ENCODE measurements at places on chromosomes 16 and 17.

DNA sequence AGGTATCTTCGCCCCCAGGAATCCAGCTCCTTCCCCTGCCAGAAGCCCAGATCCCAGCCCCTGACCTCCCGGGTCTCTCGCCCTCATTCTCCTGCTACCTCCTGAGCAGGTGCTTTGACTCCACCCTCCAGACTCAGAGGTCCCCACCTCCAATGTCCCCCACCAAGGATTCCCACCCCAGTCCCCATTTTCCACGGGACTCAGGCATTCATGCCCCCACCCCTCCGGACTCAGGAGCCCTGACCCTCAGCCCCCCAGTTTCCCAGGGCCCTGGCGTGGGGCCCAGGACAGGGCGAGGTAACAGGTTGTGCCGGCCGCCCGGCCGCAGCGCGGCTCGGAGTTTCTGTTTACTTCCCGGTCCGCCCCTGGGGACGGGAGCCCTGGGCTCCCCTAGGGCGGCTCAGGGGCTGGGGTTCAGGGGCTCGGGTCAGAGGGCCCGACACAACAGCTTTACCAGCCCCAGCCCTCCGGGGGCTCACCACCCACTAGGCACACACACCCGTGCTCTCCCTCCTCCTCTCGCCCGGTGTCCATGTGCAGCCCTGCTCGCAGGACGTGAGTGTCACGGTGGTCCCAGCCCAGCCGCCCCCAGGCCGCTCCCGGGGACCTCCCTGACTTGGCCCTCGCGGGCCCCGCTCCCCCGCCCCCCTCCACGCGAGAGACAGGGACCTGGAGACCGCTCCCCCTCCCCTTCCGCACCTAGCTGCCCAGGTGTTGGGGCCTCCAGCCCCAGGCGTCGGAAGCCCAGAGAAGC lies 595 bp downstream of the BICDL2 start:
- DNase-seq: no peak

DNA sequence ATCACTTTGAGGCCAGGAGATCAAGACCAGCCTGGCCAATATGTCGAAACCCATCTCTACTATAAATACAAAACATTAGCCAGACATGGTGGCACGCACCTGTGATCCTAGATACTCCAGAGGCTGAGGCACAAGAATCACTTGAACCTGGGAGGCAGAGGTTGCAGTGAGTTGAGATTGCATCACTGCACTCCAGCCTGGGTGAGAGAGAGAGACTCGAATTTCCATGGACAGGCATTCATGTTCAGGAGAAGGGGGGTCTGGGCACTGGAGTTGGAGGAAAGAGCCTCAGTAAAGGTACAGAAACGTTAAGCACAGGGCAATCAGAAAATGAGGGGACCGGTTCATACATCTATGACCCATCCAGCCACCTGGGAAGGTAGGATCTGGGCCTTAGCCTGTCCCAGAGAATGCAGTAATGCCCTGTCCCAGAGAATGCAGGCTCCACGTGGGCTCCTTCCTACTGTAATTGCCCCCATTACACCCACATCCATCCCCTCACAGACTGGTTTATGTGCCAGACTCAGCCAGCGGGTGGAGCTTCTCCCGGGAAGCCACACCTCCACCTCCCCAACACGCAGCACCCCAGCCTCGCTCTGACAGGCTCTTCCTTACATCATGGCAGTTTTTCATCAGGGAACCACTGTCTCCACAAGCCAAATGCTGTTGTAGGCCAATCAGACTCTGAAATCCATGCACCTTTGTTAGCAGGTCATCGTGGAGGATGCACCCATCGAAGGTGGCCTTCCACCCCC lies 21.6 kb upstream of the ARL4D start:
- DNase-seq: no peak

- DNase-seq: no peak
These were observed 72.8 kb downstream of the WIPI1 start for GRCh38 chr17:68384471-68384870.

DNA sequence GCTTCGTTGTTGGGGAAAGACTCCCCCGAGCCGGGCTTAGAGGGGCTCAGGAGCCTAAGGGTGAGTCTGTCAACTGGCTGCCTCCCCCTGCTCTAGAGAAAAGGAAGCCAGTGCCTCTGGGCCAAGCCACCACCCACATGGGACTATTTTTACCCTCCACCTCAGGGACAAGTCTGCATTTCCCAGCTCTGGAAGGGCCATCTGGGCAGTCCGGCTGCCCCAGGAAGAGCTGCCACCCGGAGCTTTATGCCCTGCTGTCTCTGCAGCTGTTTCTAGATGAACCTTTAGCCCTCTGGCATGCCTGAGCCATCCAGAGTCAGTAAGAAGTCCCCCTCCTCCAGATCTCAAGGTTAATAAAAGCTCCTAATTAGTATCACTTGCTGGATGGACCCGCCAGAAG lies 5.3 kb upstream of the RPRML start:
- peak; percentile 67 for DNase-seq

GRCh38 chr17:80969674-80970043 lies 22.0 kb upstream of the CHMP6 start:
- no peak for DNase-seq

DNA sequence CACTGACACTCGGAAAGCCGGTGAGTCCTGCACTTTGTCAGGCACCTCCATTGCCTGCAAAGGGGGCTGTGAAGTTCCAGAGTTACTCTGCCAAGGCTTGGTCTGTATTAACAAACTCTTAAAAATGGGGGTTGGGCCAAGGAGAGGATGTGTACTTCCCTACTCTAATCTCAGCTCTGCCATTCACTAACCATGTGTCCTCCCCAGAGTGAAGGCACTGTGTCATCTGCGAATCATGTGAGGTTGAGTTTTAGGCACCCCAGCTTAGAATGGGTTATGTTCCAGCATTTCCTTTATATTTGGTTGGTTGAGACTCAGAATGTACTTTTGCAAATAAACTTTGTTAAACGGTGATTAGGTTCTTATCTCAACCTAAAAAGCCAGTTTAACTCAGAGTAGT lies 24.9 kb downstream of the ERCC4 start:
- no peak for DNase-seq

- DNase-seq: no peak
These were observed 399.7 kb upstream of the RBFOX1 start for GRCh38 chr16:6932871-6933385.

- DNase-seq: no peak
These were observed 15.5 kb downstream of the HIC1 start for GRCh38 chr17:2070241-2071023.

GRCh38 chr17:33038740-33039139 lies 47.1 kb downstream of the SPACA3 start:
- peak; percentile 62 for DNase-seq

GRCh38 chr17:65079489-65079900 lies 23.0 kb upstream of the GNA13 start:
- DNase-seq: peak; percentile 55

DNA sequence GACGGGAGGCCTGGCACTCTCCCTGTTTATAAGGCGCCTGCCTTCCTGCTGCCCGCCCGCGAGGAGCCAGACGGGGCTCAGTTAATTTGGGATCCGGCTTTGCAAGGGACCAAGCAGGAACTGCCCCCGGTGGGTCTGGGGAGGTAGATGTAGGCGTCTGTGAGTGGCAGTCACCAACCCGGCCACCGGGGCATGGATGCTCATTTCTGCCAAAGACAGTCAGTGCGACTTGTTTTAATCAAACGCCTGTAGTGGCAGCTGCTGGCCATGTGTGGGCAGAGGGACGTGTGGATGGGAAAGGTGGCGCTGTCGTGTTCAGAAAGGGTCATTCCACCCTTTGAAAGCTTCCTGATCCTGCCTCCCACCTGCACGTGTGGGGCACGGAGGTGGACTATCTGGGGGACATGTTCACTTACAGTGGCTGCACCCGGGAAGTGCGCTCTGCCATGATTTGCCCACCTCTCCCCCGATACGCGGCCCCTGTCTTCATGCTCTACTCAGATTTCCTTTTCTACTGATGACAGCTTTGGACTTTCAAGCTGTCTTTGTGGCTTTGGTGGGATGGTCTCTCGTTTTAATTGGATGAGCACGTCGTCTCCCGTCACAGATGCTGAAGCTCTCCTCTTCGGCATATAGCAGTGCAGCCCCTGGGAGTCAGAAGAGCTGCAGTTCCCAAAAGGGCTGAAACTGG lies 60.3 kb upstream of the CIBAR2 start:
- peak; percentile 87 for DNase-seq

- DNase-seq: no peak
These were observed 225.9 kb downstream of the SEC14L1 start for GRCh38 chr17:77366558-77367245.

GRCh38 chr17:49217651-49218413 lies 7.3 kb downstream of the ABI3 start:
- no peak for DNase-seq

GRCh38 chr16:56363781-56364565 lies 61.4 kb downstream of the AMFR start:
- DNase-seq: no peak

DNA sequence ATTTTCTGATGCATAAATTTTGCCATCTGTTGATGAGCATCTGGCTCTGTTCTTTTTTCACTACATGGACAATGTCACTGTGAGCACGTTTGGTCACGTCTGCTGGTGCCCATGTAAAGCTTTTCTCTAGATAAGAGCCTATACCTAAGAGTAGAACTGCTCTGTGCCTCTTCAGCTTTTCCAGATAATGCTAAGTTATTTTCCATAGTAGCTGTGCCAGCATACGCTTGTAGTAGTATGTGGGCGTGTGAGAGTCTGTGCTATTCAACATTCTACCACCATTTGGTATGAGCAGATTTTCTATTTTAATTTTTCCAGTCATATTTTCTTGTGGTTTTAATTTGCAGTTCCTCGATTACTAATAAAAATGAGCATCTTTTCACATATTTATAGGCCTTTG lies 33.2 kb downstream of the VPS35L start:
- DNase-seq: no peak
